NCI-H1694 treated with DMSO at 0.1 percent for 48 hours (cell line): ENCODE measurements at places on chromosomes 4 and X.

GRCh38 chr4:54005475-54005874 lies 58.9 kb downstream of the CHIC2 start:
- no peak for DNase-seq

GRCh38 chr4:39729557-39729956 lies 31.6 kb downstream of the UBE2K start:
- DNase-seq = no peak

DNA sequence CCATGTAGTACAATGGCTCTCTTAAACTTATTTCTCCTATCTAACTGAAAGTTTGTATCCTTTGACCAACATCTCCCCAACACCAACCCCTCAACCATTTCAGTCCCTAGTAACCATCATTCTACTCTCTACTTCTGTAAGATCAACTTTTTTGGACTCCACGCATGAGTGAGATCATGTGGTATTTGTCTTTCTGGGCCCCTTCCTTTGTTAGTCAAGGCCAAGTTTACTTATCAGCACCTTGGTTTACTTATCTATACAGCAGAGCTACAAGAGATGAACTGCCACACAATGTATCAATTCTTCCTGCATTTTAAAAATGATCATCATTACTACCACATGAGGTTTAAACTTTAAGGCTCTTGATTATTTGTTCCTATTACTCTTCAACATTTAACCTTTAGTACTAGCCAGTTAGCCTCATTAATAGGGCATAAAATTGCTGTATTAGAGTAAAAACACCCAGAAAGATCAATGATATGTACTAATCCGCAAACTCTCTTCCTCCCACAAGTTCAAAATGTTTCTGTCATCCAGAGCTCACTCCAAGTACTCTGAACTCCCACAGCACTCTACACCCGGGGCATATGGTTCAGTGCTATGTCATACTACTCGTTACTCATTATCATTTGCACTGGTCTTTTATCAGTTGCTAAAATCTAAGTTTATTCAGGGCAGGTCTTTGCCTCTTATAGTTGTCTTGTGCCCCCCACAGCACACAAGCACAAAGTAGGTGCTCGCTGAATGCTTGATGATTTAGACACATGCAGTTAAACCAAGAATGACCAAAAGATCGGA lies 145.7 kb upstream of the ADAMTS3 start:
- DNase-seq = no peak

DNA sequence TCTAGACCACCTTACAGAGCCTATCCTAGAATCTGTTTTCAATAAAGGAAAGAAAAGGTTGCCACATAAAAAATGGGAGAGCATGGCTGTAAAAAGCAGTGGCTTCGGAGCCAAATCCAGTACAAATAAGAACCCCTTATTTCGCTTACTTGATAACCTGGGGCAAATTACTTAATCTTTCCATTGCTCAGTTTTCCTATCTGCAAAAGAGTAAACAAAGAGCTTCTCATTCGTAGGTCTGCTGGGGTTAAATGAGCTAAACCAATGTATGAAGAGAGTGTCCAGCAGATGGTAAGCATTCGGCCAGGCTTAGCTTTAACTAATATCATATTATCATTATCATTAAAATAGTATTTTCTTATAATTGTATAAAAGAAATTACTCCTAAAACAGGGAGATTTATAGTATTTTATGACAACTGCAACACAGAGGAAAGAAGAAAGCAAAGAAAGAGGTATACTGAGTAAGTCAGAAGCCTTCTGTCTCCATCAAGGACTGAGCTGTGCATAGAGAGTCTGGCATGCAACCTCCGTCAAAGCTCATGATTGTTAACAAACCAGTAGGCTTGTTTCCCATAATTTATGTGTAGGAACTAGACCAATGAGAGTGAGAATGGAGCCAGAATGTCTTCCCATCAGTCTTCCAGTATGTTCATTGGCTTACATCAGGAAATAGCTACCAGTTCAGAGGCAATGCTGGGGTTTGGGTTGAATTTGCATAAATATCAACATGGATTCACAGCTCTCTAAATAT lies 364.9 kb downstream of the UNC5C start:
- no peak for DNase-seq

DNA sequence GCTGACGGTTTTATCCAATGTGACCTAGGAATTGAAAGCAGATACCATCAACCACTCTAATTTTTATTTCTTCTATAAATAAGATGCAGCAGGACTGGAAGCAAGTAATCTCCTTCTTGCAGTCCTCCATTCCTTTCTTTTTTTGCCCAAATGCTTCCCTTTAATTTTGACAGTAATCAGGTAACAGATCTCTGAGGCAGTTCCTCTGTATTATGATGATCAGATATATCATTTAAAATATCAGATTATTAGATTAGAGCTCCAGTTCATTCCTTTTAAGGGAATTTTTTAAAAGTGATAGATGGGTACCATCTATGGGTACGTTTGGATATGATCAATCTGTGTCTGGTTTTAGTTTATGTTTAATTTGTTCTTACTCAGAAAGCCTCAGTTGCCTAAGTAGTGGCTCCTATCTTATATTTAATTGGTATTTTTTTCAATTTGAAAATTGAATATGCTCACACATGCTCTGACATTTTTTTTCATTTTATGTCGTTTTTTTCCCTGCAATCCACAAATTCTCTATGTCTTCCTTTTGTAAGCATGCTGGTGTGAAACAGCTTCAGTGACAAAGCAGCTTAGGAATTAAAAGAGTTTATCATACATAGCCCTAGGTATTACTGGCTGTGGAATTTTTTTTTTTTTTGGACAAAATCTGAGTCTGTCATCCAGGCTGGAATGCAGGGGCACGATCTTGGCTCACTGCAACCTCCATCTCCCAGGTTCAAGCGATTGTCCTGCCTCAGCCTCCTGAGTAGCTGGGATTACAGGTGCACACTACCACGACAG lies 73.7 kb upstream of the ANK2 start:
- DNase-seq = no peak

- no peak for DNase-seq
Measured at GRCh38 chr4:1336088-1336491, 10.9 kb upstream of the UVSSA start.
